NCI-H1417 treated with DMSO at 0.1 percent for 48 hours (cell line): ENCODE measurements at places on chromosomes 6 and 20.
A peak's percentile ranks its signal among the peaks of the same experiment; 100 is the strongest.

DNA sequence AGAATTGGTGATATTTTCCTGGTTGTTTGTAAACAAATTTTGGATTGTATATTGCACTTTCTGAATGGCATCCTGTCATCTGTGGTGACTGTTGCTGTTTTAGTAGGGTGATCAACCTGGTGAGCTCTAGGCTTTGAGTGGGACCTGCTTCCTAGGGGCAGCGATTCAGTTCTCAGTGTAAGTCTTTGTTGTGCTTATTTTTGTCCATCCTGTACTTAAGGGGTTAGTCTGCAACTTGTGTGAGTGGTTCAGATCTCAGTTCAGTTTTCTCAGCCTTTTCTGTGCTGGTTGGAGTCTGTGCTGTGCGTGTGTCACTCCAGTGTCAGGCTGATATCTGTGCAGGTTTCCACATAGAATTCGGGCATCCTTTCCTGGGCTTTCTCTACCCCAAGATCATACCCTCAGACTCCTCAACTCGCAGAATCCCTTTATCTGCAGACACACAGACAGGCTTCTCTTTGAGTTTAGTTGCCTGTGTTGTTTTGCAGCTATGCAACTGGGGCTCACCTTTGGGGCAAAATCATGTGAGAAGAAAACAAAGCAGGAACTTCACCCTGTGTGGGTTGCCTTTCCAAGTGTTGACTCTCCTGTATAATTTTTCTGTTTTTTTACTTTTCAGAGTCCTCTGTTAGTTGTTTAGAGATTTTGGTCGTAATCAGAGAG is 177.7 kb downstream of the FARS2 start:
- DNase-seq: no peak

DNA sequence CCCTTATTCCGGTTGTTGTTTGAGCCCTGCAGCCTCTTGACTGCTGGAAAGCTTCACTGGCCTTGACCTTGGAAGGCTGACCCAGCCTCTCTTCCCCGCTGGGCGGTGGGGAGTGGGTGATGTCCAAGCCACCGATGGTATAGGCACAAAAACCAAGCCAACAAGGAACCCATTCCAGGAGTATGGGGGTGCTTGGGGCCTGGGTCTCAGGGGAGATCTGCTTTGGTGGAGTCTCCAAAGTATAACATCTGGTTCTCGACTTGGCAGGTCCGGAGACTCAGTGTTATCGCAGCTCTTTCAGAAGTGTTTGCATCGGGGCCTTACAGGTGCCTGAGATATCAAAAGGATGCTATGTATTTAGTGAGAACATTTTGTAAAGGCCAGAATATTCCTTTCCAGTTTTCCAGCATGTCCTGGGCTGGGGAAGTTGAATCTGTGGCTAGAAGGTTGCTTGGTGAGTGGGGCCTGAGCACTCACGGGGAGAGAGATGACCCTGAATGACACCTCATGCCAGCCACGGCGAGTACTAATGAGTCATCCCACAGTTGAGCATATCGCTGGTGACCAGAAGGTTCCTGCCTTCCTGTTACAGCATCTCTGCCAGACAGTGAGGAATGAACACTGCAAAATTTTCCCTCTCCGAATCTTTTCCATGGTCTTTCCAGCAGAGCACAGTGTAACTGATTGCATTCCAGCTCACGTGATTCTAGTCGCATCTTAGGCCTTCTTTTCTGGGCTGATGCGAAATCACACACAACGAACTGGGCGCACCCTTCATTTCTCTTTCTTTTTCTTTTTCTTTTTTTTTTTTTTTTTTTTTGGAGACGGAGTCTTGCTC is 133.9 kb downstream of the ZDHHC14 start:
- DNase-seq: no peak

- DNase-seq: no peak
Measured at GRCh38 chr6:137304020-137304780, 85.0 kb upstream of the IFNGR1 start.

DNA sequence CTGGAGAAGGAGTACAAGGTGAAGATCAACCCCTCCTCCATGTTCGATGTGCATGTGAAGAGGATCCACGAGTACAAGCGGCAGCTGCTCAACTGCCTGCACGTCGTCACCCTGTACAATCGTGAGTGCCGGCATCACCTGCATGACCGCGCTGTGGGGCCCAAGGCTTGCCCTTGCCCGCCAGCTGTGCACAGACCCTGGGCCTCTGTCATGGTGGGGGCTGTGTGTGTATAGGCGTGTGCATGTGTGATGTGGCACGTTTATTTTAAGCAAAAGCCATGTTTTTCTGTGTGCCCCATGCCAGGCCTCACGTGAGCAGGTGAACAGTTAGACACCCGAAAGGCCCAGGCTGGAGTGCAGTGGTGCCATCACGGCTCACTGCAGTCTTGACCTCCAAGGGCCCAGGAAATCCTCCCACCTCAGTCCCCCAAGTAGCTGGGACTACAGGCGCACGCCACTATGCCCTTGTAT is 36.3 kb downstream of the PYGB start:
- DNase-seq: no peak

- no peak for DNase-seq
Measured at GRCh38 chr20:36102306-36102705, 52.2 kb upstream of the EPB41L1 start.

GRCh38 chr6:60952500-60952899 is 1333.5 kb downstream of the KHDRBS2 start:
- no peak for DNase-seq

GRCh38 chr6:92231171-92231701 is 1188.1 kb downstream of the EPHA7 start:
- peak; percentile 92 for DNase-seq

GRCh38 chr20:7161690-7162089 is 394.2 kb downstream of the BMP2 start:
- no peak for DNase-seq

DNA sequence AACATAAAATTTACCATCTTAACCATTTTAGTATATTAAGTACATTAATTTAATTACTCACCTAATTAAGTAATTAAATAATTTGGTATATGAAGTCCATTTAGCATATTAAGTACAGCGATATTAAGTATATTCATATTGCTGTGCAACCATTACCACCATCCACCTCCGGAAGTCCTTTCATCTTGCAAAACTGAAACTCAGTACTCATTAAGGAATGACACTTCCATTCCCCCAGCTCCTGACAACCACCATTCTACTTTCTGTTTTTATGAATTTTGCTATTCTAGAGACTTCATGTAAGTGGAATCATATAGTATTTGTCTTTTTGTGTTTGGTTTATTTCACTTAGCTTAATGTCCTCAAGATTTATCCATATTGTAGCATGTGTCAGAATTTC is 61.1 kb upstream of the GTSF1L start:
- no peak for DNase-seq

DNA sequence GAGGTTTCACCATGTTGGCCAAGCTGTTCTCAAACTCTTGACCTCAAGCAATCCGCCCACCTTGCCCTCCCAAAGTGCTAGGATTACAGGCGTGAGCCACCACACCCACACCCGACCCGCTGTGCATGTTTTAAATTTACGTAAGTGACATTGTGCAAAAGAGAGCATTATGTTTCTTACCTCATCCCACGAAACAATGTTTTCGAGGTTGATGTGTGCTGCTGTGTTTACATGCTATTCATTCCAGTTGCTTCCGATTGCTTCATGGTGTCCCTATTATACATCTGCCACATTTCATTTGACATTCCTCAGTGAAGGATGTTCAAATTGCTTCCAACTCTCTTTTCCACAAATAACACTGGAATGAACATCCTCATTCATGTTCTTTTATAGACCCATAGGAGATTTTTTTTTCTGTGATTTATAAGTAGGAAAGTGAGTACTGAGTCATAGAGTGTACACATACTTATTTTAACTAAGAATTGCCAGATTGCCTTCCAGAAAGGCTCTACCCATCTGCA is 403.9 kb upstream of the JARID2 start:
- no peak for DNase-seq

DNA sequence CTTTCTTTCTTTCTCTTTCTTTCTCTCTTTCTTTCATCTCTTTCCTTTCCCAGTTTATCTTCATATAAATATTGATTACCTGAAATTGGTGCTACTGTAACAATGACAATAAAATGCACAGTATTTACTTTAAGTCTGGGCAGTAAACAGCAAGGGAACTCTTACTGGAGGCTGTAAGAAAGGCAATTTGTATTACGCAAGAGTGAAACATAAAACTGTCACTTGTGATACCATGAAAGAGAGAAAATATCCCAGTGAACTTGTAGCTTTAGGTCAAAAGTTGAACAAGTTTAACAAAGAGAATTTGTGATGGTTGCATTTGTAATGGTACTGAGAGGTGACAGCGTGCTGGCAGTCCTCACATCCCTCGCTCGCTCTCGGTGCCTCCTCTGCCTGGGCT is 80.0 kb downstream of the EYS start:
- DNase-seq: no peak

GRCh38 chr6:29628419-29629281 is 4.3 kb downstream of the GABBR1 start:
- DNase-seq: peak; percentile 11

DNA sequence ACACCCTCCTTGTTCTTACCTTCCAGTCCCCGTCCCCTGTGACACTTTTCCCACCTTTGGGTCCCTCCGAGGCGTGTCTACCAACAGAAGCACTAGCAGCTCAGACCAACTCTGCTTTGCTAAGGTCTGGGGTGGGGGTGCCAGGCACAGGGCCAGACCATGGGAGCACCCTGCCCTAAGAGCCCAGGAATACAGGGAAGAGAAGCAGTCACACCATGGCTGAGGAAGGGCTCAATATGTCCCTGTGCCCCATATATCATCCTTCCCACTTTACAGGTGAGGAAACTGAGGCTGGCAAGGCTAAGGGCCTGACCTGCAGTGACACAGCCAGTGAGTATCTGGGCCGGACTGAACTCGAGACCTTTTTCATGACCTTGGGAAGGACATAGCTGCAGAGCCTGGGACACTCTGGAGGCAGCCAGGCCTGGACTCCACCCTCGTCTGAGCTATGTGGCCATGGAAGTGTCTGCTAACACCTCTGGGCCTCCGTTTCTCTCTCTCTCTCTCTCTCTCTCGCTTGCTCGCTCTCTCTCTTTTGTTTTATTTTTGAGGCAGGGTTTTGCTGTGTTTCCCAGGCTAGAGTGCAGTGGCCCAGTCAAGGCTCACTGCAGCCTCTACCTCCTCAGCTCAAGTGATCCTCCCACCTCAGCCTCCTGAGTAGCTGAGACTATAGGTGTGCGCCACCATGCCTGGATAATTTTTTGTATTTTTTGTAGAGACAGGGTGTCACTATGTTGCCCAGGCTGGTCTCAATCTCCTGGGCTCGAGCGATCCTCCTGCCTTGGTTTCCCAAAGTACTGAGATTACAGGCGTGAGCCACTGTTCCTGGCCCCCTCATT is 156.7 kb downstream of the GRM4 start:
- no peak for DNase-seq

DNA sequence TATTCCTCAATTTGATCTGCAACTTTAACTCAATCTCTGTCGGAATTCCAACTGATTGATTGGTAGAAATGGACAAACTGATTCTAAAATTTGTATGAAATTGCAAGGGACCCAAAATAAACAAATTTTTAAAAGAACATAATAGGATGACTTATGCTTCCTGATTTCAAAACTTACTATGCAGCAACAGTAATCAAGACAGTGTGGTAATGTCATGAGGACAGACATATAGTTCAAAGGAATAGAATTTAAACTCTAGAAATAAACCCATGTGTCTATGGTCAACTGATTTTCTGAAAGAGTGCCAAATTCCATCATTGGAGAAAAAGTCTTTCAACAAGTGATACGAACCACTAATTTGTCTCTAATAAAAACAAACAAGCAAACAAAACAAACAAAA is 1320.1 kb upstream of the GJE1 start:
- no peak for DNase-seq
